ENCODE measurements at places on chromosomes 6 and 20.

- DNase-seq: no peak
Measured at GRCh38 chr6:134698228-134698627, 251.7 kb downstream of the ALDH8A1 start.

DNA sequence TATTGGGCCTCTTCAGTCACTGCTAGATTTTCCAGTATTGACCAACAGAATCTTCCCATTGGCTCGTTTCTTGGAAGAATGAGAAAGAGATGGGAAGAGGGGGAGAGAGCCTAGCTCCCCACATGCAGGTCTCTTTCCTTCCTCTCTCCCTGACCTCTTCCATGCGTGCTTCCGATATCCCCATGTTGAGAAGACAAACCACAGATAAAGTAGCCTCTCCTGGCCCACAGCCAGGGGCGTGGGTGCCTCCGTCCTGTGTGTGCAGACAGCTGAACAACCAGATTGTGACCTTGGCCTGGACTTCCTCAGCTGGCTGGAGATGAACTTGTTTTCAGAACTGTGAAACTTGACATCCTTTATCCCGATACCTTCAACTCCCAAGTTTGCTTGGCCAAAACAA, 71.0 kb downstream of the EDN3 start:
- DNase-seq: no peak

- peak; percentile 67 for DNase-seq
Measured at GRCh38 chr6:41577356-41578216, 31.4 kb downstream of the FOXP4 start.

DNA sequence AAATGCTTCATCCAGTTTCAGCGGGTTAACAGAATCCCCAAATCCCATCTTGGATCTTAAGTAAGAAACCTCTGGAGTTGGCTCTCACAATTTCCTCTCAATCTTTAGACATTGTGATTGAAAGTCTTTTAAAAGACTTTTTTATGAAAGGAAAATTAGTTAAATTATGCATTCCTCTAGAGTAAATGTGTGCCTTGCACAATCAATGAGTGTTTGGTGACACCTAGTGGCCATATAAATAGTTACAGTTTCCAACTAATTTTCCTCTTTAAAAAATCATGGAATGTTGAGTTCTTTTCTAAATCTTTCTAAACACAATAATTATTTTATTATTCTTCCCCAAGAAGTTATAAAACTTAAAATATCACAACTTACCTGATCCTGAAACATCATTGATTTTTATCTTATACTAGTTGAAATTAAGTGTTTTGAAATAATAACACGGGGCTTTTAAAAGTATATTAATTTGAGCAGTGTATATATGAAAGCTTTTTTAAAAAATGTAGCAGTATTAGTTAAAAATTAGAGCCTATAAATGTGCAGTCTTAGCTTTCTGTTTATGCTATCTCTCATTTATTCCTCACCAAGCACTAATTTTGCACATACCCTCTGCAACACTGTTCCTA, 66.4 kb downstream of the PKHD1 start:
- peak; percentile 42 for DNase-seq

GRCh38 chr6:12426121-12426520, 136.0 kb downstream of the EDN1 start:
- DNase-seq: no peak

GRCh38 chr6:2360716-2361115, 115.3 kb upstream of the GMDS start:
- DNase-seq: no peak

- no peak for DNase-seq
Measured at GRCh38 chr6:15990179-15990578, 138.7 kb upstream of the MYLIP start.

DNA sequence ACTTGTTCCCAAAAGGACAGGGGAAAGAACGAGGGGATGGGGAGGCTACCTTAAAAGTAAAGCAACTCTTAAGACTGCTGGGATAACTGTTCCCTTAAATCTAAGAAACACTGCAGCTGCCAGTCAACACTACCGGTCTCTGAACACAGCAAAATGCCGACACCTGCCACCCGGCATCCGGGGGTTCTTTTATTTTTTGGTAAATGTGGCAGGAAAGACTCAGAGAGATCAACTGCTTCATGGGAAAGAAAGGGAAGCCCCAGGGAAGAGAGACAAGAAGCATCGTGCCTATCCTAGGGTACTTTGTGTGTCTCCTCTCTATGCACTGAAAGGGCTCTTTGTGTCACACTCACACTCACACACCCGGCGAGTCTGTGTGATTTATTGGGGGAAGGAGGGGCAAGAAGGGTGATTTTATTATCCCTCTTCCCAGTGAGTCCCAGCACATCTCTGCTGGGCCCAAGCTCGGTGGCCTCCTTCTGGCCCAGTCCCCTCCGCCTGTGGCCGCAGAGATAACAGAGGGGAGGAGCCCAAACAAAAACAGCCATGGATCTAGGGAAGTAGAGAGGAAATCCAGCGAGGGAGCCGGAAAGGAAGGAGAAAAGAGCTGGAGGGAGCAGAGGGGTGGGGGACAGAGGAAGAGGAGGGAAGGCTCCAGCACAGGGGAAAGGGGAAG, 1.4 kb downstream of the FYN start:
- DNase-seq: peak; percentile 59

DNA sequence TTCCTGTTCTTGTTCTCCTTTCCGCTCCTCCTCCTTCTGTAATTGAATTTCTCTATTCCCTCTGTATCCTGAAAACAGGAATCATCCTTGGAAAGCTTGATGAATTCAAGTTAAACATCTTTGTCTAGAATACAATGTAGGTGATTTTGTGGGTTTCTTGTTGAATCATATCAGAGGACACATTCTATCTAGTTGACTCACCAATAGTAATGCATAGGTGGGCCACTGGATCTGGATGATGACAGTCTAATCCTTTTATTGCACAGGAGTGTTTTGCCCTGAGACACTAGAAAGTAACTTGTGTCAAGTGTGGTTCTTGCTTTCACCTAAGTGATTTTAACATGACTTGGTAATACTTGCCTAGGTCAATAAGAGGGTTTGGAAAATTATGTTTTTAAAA, 164.3 kb downstream of the RFPL4B start:
- peak; percentile 2 for DNase-seq

GRCh38 chr6:90835596-90836212, 248.8 kb upstream of the MAP3K7 start:
- DNase-seq: no peak

DNA sequence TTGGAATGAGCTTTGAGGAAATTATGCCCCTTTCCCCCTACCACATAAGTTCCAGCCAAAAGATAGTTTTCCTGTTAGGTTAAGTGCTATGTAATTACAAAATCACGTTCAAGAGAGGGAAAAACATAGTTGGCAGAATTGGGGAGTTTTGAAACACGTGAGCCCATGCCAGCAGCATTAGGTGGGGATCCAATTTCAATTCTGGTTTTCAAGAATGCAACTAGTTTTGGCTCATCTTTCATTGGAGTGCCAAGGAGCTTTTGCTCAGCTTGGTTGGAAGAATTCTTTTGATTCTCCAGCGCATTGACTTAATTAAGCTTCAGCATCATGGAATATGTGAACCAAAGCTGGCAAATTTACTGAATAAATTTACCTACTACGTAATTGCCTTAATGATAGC, 95.9 kb downstream of the SAMD5 start:
- DNase-seq: no peak

DNA sequence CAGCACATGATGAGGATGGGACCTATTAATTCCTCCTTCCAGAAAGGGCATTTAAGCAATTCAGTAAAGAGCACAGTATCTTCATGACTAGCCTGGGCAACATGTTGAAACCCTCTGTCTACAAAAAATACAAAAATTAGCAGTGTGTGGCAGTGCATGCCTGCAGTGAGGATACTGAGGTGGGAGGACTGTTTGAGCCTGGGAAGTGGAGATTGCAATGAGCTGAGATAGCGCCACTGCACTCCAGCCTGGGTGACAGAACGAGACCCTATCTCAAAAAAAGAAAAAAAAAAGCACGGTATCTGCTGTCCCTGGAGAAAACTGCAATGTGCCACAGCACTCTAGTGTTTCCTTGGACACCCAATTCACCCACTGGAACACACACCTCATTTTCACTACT, 18.4 kb downstream of the SAMD3 start:
- DNase-seq: no peak

- no peak for DNase-seq
Measured at GRCh38 chr6:35027807-35028206, 113.3 kb downstream of the TCP11 start.

- DNase-seq: no peak
Measured at GRCh38 chr6:30766461-30767157, 22.3 kb upstream of the IER3 start.

GRCh38 chr20:3693376-3693775, 11.6 kb upstream of the ADAM33 start:
- no peak for DNase-seq

DNA sequence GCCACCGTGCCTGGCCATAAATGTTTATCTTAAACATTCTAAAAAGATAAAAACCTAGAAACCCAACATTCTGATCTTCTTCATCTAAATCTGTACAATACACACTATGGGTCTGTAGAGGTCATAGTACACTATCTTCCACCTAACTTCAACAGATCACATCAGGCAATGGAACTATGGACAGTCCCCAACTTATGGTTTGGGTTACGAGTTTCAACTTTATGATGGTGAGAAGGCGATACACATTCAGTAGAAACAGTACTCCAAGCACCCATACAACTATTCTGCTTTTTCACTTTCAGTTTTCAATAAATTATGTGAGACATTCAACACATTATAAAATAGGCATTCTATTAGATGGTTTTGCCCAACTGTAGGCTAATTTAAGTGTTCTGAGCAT, 23.1 kb downstream of the FKBP5 start:
- no peak for DNase-seq

GRCh38 chr6:88013015-88013414, 34.6 kb upstream of the SPACA1 start:
- no peak for DNase-seq

- DNase-seq: no peak
Measured at GRCh38 chr6:2184700-2185455, 60.5 kb downstream of the GMDS start.

GRCh38 chr6:153873541-153873940, 165.5 kb upstream of the OPRM1 start:
- no peak for DNase-seq

DNA sequence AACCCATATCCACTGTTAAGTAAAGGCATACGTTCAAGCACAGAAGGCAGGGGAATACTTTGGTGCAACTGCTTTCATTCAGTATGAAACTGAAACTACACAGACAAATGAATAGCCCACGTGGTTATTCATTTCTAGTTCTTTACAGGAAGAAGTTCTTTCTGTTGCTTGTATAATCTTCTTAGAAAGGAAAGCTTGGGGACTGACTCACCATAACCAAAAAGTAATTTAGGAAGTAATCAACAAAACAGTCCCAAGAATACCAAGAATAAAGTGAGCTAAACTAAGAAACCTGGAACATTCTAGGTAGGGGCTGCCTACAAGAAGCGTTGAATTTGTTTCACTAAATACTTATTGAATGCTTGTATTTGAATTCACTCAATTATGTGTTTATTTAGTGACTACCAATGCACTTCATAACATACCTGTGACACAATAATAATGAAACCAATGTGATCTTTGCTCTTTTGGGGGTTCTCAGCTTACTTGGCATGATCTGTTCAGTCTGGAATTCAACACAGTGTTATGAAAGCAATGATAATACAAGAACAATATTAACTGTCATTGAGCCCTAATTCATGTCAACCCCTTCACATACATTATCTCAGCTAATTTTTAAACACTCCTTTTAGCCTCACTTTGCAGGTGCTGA, 25.1 kb upstream of the KIAA0408 start:
- peak; percentile 69 for DNase-seq

DNA sequence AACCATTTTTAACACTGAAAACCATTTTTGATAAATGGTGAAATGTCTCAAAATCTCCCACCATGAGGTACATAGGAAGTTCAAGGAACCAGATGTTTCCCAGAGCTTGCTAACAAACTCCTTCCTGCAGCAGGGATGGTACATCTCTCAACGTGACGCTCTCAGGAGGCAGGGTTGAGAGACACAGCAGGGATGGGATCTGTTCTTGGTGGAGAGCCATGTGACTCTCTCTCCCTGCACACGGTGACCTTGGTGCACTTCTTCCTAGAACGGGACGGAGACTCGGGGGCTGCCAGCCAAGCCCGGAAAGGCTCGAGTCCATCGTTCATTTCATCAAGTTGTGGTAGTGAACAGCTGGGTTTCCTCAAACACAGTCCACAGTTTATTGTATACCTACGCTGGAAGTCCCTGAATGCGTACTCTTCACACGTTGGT, 94.2 kb downstream of the FAM50B start:
- DNase-seq: no peak

DNA sequence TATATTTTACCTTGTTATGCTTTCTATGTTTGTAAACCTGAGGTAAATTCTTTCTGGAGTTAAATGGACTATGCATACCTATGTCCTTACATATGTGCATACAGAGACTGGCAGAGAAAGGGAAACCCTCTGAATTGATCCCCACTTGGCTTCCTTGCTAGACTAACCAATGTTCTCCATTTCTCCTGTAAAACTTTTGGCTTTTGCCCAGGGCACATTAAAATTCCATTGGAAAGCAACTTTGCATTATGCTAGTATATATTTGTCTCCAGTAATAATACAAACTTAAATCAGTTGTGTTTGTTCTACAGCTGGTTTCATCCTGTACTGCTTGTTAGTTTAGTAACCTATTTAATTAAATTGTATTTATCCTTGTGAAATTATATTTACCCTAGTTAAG, 646.0 kb upstream of the MARCKS start:
- DNase-seq: no peak

GRCh38 chr20:36432096-36432495, 109.2 kb upstream of the MYL9 start:
- DNase-seq: no peak

DNA sequence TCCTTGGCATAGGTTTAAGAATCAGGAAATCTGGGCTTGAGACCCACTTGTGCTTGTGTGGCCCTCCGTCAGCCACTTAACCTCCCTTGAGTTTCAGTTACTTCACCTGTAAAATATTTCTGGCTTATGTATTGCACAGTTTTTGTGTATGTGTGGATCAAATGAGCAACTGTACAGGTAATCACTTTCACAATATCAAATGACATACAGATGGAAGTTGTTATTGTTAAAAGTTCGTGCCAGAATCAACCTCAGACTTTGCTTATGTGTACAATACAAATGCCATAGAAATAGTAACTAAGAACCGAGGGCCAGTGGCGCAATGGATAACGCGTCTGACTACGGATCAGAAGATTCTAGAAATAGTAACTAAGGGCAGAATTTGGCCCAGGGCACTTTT, 65.6 kb upstream of the KIF13A start:
- peak; percentile 85 for DNase-seq

DNA sequence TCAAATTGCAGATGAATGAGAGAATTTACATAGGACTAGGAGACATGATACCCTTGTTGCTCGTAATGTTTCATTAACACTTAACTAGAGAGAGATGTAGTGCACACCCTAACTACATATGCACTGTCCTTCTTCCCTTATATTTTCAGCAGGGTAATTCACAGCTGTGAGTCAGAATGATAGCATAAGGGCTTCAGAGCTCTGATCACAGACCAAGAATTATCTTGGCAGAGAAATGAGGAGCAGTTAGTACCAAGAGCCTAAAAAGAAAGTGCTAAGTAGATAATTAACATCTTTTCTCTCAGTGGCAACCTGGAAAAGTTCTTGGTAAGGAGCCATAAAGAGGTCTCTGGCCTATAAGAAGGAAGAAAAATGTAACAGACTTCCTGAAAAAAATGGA, 35.8 kb downstream of the GRIK2 start:
- peak; percentile 27 for DNase-seq

Data from GM23248 (cell line).